SJCRH30 (cell line): ENCODE measurements at places on chromosomes 4 and X. TPM values are rescaled to one million over a fixed set of nuclear protein-coding genes. Genes with fewer than 3 reads are reported as not detected.

- DNase-seq: no peak
Measured at GRCh38 chr4:23365086-23365485, 524.8 kb downstream of the PPARGC1A start.

BCOR gene
- total RNA-seq: 62.5 and 64.8 TPM in 2 replicates

- no peak for DNase-seq
Measured at GRCh38 chr4:150150629-150151062, 72.4 kb downstream of the DCLK2 start.

GRCh38 chr4:17385403-17385802, 126.5 kb downstream of the QDPR start:
- peak; percentile 5 for DNase-seq

DNA sequence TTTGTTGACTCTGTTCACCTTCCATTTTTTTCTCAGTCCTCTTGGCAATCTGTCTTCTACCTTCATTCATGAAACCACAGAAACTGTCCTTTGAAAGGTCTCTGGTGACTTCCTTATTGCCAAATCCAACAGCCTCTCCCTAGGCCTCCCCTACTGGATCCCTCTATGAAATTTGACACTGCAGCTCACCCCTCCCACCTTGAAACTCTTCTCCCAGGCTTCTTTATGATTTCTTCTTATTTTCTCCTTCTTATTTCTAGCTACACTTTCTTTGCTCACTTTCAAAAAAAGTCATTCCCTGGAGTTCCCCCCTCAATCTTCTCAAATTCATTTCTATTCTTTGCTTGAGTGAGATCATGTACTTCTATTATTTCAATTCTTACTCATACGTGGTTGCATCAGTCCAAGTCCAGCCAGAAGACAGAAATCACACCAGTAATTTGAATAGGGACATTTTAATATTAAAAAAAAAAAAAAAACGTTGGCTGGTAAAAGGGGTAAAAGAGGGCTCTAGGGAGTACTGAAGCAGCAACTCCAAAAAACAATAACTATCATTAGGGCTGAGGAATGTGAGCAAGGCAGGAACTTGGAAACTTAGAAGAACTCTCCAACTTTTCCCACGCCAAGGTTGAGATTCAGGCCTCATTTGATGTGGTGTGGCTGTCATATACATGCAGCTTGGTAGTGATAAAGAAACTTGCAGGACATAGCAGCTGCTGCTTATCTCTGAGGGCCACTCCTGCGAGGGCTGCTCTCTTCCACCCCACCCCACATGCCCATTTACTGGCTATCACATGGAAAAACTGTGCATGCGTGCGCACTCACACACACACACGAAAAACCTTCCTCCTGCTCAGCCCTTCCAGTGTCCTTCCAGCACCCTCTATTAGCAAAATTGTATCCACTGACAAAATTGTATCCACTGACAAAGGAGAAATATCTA, 169.8 kb upstream of the GALNT7 start:
- DNase-seq: no peak

DNA sequence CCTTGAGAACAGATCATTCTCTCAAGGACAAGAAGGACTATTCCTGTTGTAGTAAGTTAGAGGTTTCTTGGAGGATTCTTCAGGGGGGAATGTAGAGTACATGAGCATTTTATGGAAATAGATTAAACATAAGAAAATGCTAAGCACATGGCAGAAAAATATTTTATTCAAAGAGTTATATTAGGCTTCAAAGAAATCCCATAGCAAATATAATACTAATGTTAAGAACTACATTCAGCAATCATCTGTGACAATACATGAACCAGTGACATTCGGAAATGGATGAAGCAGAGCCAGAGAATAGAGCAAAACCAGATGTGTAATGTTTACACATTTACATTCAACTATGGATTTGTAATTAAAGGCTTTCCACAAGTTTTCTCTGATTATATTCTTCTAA, 288.6 kb downstream of the NAF1 start:
- no peak for DNase-seq

DNA sequence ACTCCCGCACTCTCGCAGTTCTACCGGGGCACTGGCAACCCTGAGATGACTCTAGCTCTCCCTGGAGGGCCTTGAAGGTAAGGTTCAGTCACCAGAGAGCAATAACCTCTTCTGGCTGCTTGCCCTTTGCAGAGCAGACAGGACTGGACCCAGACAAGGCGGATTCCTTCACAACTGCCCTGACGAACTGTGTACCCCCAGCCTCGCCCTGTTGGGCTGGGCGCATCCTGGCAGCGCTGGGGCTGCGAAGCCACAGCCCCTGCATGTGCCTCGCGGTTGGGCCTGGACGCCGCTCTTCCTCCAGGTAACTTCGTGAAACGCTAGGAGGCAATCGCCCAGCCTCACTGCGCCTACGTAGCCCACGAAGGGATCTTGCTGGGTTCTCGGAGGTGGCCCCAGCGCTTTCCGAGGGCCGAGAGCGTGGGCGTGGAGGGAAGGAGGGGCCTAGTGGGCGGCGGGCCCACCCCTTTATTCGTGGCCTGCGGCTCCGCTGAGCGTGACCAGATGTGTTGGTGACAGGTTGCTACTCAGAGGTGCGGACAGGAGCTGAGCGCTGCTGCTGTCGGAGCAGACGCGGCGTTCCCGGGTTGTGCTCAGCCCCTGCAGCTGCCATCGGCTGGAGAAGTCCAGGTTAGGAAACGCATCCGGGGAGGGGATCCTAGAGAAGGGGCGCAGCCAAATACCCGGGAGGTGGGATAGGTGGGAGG, 1.9 kb upstream of the MAMLD1 start:
- DNase-seq: no peak

DNA sequence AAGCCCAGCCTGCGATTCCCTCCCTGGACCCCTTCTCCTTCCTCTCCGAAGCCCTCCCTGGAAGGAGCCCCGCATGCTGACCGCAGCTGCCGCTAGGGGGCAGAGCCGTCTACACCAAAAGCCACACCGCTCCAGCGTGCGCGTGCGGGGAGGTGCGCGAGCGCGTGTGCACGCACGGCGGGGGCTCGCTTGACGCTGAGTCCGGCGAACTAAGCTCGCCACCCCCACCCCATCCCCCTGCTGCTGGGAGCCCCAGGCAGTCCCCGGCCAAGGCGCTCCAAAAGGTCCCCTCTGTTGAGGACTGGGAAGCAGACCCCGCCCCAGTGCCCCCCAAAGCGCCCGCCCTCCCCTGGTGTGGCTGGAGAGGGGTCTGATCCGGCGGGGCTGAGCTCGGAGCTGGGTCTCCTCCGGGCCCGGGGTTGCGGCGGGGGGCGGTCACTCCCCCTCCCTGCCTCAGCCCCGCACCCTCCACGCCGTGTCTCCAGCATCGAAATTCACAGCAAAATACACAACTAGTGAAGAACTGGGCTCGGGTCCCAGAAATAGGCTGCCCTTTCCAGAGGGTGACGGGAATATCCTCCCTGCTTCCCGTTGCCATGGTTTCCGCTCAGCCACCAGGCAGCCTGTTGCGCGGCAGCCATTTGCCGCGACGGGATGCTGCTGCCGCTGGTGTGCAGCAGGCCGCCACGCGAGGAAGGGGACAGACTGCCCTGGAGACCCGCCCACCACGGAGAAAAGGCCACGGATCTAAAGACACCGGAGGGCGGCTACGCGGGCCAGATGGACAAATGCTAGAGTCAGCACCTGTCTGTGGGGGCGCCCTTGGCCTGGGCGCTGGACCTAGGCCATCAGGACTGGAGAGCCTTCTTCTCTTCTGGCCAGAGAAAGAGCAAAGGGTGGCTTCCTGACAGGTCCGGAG, 11.2 kb upstream of the CCNQ start:
- DNase-seq: peak; percentile 74

STPG2 gene
- not detected in 2 replicates for total RNA-seq

- peak; percentile 88 for DNase-seq
Measured at GRCh38 chr4:1628892-1629698, 55.0 kb downstream of the FAM53A start.

DNA sequence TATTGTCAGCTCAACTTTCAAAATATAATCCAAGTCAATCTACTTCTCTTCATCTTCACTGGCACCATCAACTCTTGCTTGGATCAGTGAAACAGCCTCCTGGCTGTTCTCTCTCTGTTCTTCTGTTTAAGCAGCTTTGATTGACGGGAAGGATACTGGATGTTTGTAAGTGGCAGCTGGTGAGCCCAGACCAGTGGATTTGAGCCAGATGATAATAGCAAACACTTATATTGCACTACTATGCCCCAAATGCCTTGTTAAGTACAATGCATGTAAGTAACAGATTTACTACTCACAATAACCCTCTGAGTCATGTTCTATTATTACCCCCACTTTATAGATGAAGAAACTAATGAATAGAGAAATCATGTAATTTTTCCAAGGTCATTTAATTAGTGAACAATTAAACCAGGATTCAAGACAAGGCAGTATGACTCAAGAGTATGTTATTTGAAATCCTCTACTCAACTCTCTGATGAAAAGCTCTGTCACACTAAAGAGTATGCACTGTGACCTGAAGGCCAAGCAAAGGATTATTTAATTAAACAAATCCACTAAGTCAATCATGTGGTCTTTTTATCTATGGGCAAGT, 44.8 kb downstream of the SPANXN3 start:
- DNase-seq: no peak

DNA sequence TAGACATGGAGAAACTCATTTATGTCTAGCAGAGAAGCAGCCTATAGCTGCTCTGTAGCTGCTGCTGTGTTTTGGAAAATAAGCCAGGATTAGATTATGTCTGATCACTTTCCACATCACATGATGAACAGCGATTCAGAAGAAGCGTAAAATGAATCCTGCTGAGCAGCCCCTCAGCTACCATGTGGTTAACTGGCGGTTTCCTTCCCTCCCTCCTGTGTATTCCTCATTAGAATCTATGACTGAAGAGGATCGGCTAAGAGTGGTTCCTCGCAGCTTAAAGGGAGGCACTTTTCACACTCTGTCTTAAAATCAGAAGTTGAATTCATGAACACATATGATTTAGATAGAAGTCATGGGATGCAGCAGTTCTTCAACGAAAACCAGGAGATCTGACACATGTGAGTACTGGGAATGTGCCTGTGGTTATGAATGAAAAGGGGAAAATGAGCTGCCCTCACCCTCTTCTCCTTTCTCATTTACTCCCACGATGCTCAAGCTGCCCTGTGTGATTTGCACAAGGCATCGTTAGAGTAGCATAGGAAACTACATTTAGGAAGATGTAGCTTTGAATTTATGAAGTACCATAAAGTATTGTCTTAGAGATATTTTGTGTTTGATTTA, at the start of gene PPEF1:
TSS of gene PPEF1 (plus strand) at position 220 of the 624 bp plus-strand sequence. CDS start at position 356, 136 bp downstream.
- DNase-seq: peak; percentile 26

ARMCX1 gene
- 71.7 and 81.5 TPM in 2 replicates for total RNA-seq

GRCh38 chr4:100962698-100963097, 384.6 kb downstream of the PPP3CA start:
- no peak for DNase-seq
